Lung microvascular endothelial cell (primary cell): ENCODE measurements at places on chromosomes 3 and 15. TPM values are rescaled to one million over a fixed set of nuclear protein-coding genes. Genes with fewer than 3 reads are reported as not detected.

DNA sequence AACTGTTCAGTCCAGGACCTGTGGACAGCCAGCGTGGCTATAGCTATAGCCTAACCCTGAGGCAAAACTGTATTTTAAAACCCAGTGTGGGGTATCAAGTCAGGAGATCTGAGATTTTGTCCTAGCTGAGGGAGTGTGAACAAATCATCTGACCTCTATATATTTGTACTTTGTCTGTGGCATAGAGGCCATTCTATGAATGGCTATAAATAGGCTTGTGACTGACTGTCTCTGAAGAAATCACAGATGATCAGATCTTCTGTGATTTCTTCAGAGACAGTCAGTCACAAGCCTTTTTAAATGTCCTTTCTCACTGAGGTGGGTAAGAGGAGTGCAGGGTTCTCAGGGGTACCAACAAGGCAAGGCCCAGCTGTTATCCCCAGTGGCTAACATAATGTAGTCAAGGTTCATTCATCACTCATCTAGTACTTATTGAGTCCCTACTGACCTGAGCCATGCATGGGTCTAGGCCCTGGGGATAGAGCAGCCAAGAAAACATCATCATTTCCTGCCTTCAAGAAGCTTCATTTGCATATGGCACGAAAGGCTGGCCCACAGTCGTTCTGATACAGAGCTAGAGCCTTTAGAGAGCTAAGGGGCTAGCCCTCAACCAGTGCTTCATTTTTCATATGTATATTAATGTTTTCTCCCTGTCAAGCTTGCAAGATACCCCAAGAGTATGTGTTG, 53.3 kb downstream of the TIPARP start:
- DNase-seq: peak; percentile 27

- no peak for DNase-seq
Observed at GRCh38 chr15:85905751-85906450, 111.2 kb upstream of the KLHL25 start.

DNA sequence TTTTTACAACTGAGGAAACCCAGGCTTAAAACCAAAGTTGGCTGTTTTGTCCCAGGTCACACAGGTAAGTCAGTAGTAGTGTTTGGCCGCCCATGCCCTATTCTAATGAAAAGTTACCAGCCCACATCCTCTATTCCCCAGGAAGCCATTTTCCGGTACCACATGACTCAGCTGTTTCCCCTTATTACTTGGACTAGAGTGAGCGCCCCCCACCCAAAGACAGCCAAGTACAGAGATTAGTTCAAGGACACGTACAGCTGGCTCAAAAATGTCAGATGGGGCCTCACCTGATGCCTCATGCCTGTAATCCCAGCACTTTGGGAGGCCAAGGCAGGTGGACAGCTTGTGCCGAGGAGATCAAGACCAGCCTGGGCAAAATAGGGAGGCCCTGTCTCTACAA, 8.5 kb upstream of the KLHL6 start:
- peak; percentile 34 for DNase-seq

- no peak for DNase-seq
Observed at GRCh38 chr3:108035751-108036150, 55.1 kb downstream of the CD47 start.

GRCh38 chr3:182323126-182323700, 470.1 kb upstream of the ATP11B start:
- no peak for DNase-seq

KLF15 gene
- 1.5 and 8.1 TPM in 2 replicates for total RNA-seq

MKRN2 gene
- total RNA-seq: 21.6 and 23.3 TPM in 2 replicates

DNA sequence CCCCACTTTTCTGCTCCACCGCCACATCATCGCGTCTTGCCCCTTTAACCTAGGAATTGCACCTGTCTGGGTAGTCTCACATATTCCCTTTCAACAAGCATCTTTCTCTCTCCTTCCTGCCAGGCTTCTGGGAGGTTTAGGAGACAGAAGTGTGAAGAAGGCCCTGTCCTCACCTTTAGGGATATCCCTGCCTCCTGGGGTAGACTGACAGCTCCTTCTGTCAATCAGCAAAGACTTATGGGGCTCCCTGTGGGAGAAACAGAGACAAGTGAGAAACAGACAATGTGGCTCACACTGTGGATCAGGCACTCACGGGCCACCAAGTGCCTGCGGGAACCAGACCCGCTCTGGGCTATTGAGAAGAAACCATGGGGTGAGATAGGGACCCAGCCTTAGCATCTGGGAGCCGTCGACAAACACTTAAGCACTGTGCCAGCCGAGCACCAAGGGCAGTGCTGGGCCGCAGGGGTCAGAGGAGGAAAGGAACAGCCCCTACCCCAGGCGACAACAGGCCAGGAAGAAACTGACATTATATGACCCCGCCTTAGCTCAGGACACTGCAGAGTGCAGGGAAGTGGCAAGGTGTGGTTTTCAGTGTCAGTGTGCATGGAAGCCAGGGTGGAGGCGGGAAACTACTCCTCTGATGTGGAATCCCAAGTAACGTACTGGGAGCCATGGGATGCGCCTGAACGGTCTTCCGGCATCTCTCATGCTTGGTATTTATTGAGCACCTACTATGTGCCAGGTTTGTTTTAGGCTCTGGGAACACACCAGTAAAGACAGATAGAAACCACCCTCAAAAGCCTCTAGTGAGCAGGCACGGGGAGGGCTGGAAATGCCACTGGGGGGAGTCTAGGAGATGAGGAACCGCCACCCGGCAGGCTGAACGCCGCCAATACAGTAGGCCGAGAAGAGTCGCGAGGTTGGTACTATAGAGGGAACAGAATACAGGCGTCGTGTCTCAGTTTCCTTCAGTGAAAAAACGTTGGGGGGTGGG, 1.8 kb downstream of the EFCC1 start:
- no peak for DNase-seq

- DNase-seq: no peak
Observed at GRCh38 chr3:149968216-149968615, 2.5 kb downstream of the PFN2 start.

GRCh38 chr3:125349556-125350165, 25.5 kb downstream of the ZNF148 start:
- peak; percentile 27 for DNase-seq

WDR93 gene
- not detected in 2 replicates for total RNA-seq

- peak; percentile 83 for DNase-seq
Observed at GRCh38 chr3:100954990-100955389, 38.2 kb downstream of the ABI3BP start.

DNA sequence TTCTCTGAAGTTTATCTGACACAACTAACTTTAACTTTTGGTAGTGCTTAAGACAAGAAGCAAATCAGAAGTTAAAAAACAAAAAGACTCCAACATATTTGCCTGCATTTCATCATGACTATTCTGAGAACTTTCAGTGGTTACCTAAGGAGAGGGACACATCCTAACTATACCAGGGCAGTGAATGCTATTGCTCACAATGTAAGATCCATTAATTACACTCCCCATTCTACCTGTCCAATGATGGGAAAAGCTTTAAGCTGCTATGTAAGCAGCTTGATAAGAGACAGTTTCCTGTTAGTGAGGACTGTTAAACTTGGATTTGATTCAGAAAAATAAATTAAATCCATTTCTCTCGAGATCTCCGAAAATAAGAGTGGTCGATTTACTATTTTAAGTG, 37.5 kb downstream of the SERPINI1 start:
- DNase-seq: no peak

GPR160 gene
- 0.99 and 1.7 TPM in 2 replicates for total RNA-seq
